ENCODE measurements at places on chromosomes 5 and 9.

GRCh38 chr9:3047912-3048311 is 204.0 kb upstream of the PUM3 start:
- no peak for DNase-seq

GRCh38 chr5:146005264-146005663 is 68.9 kb downstream of the SH3RF2 start:
- DNase-seq, result no peak

GRCh38 chr9:87855061-87855460 is 27.6 kb upstream of the SPATA31E1 start:
- DNase-seq, result no peak

GRCh38 chr5:74459984-74460383 is 180.5 kb downstream of the ENC1 start:
- no peak for DNase-seq

DNA sequence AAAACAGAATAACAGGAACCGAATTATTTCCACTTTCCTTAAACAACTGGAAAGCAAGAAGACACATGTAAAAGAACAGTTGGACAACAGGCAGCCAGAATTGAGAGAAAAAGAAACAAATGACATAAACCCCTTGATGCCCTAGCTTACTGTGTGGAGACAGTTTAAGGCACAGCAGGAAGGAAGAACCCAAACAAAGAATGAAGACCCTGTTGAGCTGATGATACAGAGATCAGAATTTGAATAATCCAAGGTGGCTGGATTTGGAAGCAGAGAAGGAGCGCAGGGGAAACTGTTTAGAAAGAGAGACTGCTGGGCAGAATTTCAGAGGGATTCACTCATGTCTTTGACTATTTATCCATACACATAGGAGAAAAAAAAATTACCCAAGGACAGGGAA is 316.3 kb upstream of the POU5F2 start:
- DNase-seq, result no peak

DNA sequence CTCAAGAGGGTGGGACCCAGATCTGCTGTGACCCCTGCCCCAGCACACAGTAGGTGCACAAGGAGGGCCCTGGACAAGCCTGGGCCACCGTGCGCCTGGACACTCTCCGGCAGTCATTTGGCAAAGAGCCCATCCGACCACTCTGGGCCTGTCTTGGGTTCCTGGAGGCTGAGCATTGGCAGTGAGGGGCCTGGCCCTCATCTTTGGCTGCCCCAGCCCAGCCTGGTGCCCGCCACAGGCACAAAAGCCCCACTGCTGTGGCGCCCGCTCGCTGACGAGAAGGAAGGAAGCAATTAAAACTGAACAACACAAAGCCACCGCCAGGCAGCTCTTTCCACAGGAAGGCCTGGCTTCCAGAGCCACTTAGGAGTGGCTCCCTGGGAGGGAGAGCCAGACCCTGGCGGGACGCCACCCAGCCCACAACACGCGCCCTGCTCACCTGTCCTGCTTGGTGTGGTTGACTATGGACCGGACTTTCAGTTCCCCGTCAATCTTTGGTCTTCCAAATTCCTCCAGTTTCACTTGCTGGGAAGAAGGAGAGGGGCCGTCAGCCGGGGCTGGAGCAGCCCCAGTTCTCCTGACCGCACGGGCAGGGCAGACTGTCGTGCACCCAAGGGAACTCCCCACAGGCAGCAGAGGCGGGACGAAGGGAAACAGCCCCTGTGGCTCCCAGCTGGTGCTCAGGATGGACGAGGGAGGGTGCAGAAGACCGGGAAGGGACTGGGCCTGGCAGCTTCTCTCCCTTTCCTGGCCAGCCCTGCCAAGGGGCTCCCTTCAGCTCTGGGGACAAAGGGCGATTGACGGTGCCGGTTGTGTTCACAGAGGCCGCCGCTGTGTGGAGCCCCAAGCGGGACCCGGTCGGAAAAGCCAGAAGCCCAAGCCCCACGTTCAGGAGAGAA is 50.9 kb upstream of the SARDH start:
- DNase-seq, result no peak

DNA sequence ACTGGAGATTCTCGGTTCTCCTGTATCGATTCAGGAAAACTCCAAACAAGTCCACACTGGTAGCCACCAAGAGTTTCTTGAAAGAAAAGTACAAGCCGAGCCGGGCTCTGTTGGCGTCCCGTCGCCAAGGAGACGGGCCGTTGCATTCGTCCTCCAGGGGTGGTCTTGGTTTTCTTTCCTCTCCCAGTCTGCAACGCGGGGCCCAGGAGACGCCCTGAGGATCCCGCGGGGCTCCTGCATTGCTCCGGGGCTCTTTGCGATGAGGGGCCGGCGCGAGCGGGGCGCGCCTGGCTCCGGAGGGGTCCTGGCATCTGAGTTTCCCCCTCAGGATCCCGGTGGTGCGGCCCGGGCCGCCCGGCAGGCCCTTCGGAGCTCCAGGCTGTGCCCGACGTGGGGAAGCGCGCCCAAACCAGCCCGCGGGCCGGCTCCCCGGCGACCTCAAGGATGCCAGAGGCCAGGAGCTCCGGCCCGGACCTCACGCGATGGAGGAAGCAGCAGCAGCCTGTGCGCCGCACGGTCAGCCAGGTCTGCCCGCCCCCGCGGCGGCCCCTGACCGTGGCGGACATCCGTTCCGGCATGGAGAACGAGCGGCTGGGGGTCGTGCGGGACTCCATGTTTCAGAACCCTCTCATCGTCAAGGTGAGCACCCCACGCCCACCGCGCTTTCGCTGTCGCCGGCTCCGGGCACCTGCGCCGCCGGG is at the start of gene CFAP77:
CFAP77 (plus strand) TSS at position 384 of the 701 bp plus-strand sequence; CDS start at position 445, 61 bp downstream.
- DNase-seq, result peak; percentile 89

- DNase-seq, result no peak
Observed at GRCh38 chr5:169847519-169847918, 132.8 kb downstream of the INSYN2B start.

DNA sequence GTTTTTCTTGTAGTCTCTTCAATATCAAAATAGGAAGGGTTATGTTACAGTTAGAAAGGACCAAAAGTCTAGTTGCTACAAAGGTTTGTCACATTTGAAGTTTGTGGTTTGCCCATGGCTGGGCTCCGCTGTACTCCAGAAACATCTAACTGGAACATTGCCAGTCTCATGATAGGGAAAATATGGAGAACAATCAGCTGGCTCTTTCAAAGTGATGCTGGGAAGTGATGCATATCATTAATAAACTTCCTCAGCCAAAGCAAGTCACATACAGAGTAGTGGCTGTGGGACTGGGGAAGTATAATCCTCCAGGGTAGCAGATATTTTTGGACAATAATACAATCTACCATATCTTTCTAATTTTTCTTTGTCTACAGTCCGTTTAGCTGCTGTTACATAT is 8.8 kb downstream of the BTF3 start:
- no peak for DNase-seq

- no peak for DNase-seq
Observed at GRCh38 chr5:2164586-2164985, 281.9 kb upstream of the IRX4 start.

- peak; percentile 23 for DNase-seq
Observed at GRCh38 chr5:43973318-43973717, 370.3 kb downstream of the NNT start.

DNA sequence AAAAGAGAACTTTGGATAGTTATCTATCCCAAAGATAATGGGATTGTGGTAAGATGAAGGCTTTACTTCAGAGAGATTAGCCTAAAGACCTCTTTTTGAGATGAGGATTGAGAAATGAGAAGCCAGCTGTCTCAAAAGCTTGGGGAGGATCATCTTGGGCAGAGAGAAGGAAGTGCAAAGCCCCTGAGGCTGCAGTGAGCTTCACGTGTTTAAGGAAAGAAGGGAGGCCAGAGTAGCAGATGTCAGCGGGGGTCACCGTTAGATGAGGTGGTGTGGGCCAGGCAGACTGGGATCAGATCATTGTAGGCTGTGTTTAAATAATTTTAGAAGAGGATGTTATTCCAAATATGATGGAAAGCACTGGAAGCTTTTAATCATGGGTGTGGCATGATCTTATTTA is 270.1 kb downstream of the ARHGEF28 start:
- no peak for DNase-seq

GRCh38 chr5:123659011-123659410 is 147.0 kb downstream of the CSNK1G3 start:
- DNase-seq, result no peak

- no peak for DNase-seq
Observed at GRCh38 chr9:120405860-120406259, 174.1 kb downstream of the CDK5RAP2 start.

- no peak for DNase-seq
Observed at GRCh38 chr5:134846641-134846960, 833 bp downstream of the C5orf24 start.

- no peak for DNase-seq
Observed at GRCh38 chr9:93169444-93169843, 14.5 kb upstream of the WNK2 start.

- no peak for DNase-seq
Observed at GRCh38 chr9:2298217-2298616, 283.1 kb downstream of the SMARCA2 start.

GRCh38 chr5:36944607-36945225 is 68.1 kb downstream of the NIPBL start:
- no peak for DNase-seq

DNA sequence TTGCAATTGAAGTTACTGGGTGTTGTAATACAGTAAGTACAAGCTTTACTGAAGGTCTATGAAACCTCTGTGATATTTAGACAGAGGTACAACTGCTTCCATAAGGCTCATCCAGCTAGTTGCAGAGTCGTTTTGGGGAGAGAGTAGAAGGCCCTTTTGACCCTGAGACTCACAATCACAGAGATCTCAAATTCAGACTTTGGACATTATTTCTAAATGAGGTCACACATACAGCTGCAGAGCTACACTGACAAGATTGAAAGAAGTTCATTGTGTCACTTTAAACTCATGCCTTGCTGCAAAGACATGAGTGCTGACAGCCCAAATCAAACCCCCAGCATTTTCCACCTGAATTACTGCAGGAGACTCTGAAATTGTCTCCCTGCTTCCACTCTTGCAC is 205.9 kb upstream of the TMEM161B start:
- no peak for DNase-seq

DNA sequence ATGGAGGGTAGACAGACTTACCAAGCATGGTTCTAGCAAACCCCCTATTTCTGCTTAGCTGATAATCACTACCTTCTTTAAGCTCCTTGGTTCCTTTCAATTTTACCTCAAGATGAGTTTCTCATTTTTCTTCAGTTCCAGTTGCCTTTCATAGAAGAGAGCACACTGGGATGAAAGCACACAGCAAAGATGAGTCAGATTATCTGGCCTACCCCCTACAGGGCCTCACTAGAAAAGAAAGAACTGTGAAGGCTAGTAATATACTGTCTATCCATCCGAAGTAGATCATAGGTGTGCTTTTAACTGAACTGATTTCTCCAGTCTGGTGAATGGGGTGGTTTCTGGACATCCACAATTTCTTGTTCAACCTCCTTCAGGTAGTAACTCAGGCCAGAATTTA is 122.5 kb downstream of the TRPM3 start:
- DNase-seq, result no peak

- no peak for DNase-seq
Observed at GRCh38 chr5:9515436-9515835, 30.4 kb downstream of the SEMA5A start.

GRCh38 chr5:142789206-142789605 is 19.0 kb downstream of the ARHGAP26 start:
- DNase-seq, result no peak

DNA sequence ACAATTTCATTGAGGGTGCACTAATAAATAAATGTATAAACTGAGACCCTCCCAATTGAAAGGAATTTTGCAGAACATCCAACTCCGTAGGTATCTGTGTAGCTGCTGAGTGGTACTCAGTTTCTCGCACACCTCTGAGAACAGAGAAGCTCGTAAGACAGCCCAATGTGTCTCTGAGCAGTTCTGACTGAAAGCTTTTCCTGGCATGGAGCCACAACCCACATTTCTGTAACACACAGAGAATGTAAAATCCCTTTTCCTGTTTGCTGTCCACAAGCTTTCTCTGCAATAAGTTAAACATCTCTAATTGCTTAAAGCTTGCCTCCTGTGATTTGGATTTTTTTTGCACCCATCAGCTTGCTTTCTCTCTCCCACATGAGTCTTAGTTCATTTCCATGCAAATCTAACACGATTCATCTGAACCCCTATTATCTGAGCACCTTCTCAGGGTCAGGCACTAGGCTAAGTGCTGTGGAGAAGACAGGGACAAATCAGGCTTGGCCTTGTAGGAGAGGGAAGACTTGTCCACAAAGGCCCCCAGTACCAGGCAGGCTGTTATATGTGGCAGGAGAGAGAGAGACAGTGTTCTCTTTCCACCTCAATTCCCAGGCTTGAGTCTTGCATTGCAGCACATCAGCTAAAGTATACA is 44.2 kb upstream of the COL15A1 start:
- DNase-seq, result peak; percentile 40

- DNase-seq, result no peak
Observed at GRCh38 chr9:34892886-34893285, 65.2 kb upstream of the PHF24 start.

- DNase-seq, result no peak
Observed at GRCh38 chr5:128913551-128913950, 51.7 kb upstream of the SLC27A6 start.

DNA sequence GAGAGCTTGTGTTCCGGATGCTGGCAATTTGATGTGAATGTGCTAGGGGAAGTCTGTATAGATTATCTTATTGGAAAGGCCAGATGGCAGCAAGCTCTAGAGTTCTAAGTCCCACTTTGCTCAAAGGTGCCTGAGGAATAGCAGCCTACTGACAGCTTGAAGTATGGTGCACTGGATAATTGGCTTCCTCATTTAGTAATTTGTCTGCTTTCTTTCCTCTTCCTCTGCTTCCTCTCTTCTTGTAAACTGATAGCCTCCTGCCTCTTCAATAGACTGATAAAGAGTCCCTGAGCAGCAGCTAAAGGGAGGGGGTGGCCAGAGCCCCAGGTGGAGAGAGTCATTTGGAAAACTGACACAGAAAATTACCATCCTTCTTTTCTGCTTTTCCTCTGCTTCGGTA is 177.3 kb downstream of the FGF1 start:
- DNase-seq, result no peak

GRCh38 chr5:167861129-167861927 is 430.1 kb upstream of the WWC1 start:
- DNase-seq, result peak; percentile 40

- DNase-seq, result no peak
Observed at GRCh38 chr5:65142511-65143011, 339.2 kb downstream of the ADAMTS6 start.

DNA sequence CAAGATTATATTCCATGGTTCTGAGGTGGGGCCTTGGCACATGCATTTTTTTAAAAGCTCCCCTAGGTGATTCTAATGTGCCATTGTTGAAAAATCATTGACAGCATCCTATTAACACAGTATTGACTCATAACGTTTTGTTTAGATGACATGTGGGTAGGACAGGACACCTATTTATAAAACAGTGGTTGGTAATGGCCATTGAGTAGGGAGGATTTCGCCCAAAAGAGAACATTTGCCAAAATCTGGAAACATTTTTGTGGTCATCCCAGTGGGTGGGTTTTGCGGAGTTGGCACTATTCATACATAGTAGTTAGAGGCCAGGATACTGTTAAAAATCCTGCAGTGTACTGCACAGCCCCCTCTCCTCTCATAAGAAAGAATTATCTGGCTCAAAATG is 6.4 kb upstream of the CHD1 start:
- DNase-seq, result no peak

GRCh38 chr5:141001446-141001843 is 35.2 kb downstream of the PCDHAC2 start:
- no peak for DNase-seq

- DNase-seq, result no peak
Observed at GRCh38 chr9:129558063-129558550, 62.8 kb downstream of the C9orf50 start.

GRCh38 chr5:125424402-125425141 is 678.1 kb upstream of the ZNF608 start:
- no peak for DNase-seq

- DNase-seq, result no peak
Observed at GRCh38 chr5:24816206-24816605, 171.4 kb upstream of the CDH10 start.

GRCh38 chr9:126758916-126759585 is 45.8 kb upstream of the ZBTB43 start:
- no peak for DNase-seq
